Left renal cortex interstitium (tissue), 4 donors: ENCODE measurements at places on chromosomes 11 and 22. TPM values are rescaled to one million over a fixed set of nuclear protein-coding genes. Genes with fewer than 3 reads are reported as not detected.

MUC6 gene
- polyA plus RNA-seq = 56.0 TPM

CHEK2 gene
- 14.9 TPM for polyA plus RNA-seq

CRYAB gene
- polyA plus RNA-seq = 49.8 TPM

MMP11 gene
- polyA plus RNA-seq = 20.5 TPM

TNNT3 gene
- 8.4 TPM for polyA plus RNA-seq

OR8K1 gene
- polyA plus RNA-seq = not detected

CD3D gene
- 0.38 TPM for polyA plus RNA-seq

TMEM191B gene
- 0.45 TPM for polyA plus RNA-seq

LMO1 gene
- polyA plus RNA-seq = 0.90 TPM

NCF4 gene
- 1.9 TPM for polyA plus RNA-seq

MMP1 gene
- 0.14 TPM for polyA plus RNA-seq

CDC42BPG gene
- 5.2 TPM for polyA plus RNA-seq

PKNOX2 gene
- polyA plus RNA-seq = 15.1 TPM

TRPM5 gene
- 3.0 TPM for polyA plus RNA-seq

ZNF143 gene
- 25.5 TPM for polyA plus RNA-seq

SEC14L2 gene
- polyA plus RNA-seq = 5.1 TPM

MOV10L1 gene
- polyA plus RNA-seq = 0.68 TPM

KRTAP5-1 gene
- polyA plus RNA-seq = not detected

OR5AR1 gene
- polyA plus RNA-seq = not detected

MMP8 gene
- polyA plus RNA-seq = not detected

RPL27A gene
- 1,860 TPM for polyA plus RNA-seq

NAGA gene
- polyA plus RNA-seq = 24.9 TPM

MIAT gene
- polyA plus RNA-seq = 0.27 TPM

HBB gene
- 178 TPM for polyA plus RNA-seq

ZBTB16 gene
- polyA plus RNA-seq = 1.9 TPM

PYGM gene
- polyA plus RNA-seq = 1.6 TPM

CREB3L1 gene
- 16.9 TPM for polyA plus RNA-seq
